RKO (cell line): ENCODE measurements at places on chromosomes 12 and 14.

DNA sequence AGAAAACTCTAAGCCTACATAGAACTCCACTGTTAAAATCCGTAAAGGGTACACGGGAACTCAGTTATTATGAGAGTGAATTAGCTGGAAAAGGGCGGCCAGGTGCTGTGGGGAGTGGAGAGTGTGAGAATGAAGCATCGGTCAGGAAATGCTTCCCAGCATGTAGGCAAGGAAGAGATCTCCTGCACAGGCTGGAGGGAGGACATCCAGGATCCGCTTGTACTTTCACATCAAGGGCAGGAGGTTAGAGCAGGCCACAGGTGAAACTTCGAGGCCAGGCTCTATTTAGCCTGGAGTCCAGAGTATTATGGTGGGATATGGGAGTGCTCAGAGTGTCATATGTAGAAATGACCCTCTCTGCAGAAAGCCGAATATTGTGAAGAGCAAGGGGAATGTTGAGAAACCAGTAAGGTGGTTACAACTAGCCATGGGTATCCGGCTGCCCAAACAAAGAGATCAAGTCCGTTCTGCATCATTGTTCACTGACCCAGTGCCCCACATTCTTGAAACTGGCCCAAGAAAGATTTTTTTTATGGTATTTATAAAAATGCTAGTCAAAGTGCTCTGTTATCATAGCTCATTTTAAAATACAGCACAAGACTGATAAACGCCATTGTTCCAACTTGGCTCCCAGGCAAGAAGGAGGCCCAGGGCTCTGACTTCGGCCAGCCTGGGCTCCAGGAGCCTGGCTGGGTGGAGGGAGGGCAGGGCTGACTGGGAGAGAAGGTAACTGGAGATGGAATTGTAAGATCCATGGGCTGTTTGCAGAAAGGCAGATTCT, 79.4 kb upstream of the HIF1A start:
- DNase-seq: no peak

GRCh38 chr12:7302266-7302986, 1.4 kb upstream of the ACSM4 start:
- no peak for DNase-seq

DNA sequence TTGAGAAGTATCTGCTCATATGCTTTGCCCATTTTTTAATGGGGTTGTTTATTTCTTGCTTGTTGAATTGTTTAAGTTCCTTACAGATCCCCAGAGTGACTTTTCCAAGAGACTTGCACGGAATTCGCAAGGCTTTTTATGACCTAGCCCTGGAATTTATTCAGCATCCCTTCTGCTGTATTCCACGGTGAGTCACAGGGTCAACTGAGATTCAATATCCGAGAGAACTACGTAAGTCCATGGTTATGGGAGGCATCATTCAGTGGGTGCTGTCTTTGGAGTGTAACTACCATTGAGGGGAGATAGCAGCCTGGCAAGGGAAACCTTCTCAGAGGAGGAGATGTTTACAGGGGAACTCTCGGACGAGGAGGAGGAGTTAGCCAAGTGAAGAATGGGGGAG, 20.9 kb upstream of the GPRC5A start:
- no peak for DNase-seq

GRCh38 chr12:114238808-114239207, 167.1 kb downstream of the TBX5 start:
- DNase-seq: no peak

DNA sequence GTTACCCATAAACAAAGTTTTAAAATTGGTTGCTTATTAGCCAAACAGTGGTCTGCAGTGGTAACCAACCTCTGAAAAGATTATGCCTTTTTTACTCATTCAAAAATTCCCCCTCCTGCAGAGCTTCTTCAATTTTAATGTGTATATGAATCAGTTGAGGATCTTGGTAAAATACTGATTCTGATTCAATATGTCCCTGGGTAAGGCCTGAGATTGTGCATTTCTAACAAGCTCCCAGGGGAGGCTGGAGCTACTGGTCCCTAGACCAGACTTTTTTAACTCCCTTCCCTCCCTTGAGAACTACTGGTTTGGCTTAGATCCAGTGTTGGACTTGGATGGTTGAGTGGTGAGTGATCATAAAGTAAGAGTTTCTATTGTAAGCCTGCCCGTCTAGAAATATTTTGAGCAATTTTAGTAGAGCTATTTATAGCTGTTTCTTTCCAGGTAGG, 90.2 kb downstream of the FUT8 start:
- peak; percentile 18 for DNase-seq

DNA sequence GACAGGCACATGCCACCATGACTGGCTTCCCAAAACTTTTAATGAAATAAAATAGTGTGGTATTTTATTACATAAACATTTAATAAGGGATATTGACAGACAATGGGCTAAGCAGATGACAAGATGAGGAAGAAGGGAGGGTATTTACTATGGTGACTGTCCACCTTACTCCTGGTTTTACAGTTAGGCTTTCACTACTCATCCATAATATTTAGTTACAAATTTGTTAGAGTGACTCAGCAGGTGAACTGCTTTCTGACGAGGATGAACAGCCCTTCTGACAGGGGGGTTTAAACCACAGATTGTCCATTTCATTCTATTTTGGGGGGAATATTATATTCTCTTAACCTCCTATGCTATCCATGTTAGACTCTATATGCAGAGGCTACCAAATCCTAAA, 3.6 kb upstream of the PALS1 start:
- no peak for DNase-seq

- no peak for DNase-seq
These were observed 246.3 kb downstream of the RGS6 start for GRCh38 chr14:72178517-72178916.

- no peak for DNase-seq
These were observed 64.5 kb downstream of the ANKRD9 start for GRCh38 chr14:102445066-102445465.

DNA sequence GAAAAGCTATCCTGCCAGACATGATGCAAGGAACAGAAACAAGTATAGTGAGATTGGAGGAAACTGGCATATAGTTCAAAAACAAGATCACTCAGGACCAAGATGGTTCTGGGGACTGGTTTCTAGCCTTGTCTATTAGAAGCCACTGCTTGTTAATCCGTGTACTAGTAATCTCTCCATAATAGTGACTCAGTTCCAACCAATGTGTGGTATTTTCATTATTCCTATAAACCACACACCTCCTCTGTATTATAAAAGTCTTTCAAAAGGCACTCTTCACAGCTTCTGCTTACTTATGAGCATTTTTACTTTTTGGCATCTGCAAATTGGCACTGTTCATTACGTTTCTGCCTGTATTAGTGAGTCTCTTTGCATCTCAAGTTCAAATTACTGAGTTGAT, 140.3 kb downstream of the SLC6A15 start:
- no peak for DNase-seq

- no peak for DNase-seq
These were observed 39.6 kb downstream of the CCDC85C start for GRCh38 chr14:99564256-99564925.

DNA sequence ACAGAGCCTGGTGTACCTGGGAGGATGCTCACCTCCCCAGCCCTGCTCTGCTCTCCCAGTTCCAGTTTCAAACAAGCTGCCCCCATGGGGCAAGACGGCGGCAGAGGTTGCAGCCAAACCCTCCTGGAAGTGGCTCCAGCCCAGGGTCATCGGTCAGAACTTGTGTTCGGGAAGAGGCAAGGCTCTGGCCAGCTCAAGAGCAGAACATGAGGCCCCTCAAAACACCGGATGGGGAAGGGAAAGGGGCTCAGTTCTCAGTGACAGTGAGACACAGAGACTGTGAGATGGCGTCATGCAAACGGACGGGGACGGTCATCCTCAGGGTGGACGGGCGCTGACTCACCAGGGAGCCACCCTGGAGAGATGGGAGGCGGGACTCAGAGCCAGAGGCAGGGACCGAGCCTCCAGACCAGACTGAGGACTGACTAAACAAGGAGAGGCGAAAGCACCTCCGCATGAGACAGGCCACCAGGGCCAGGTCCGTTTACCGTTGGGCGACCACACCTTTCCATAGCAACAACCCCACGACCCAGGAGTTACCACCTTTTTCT, 63.9 kb upstream of the GALNT9 start:
- no peak for DNase-seq

DNA sequence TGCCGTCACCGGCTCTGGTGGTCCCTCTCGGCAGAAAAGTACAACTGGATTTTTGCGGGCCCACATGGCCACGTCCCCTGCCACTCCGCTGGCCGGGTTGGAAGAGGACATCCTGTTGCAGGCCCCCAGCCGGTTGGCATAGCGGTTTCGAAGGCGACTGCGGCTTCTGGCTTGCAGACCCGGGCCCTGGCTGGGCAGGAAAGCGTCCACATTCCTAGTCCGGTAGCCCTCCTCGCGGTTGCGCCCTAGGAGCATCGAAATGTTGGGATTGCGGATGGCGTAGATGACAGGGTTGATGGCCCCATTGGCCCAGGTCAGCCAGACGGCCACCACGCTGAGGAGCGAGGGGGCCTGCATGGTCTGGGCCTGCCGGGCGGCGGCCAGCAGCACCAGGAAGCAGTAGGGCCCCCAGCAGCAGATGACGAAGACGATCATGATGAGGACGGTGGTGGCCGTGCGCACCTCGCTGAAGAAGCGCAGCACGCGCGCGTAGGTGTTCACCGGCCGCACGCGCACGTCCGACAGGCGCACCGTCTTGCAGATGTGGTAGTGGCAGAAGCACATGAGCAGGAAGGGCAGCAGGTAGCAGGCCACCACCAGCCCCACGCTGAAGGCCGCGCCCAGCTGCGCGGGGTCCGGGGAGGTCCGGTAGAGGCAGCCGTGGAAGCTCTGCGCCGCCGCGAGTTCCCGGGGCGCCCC, 1.2 kb downstream of the GPR135 start:
- DNase-seq: no peak

- DNase-seq: no peak
These were observed at the start of gene CFAP73 for GRCh38 chr12:113149361-113150150. Gene CFAP73 (plus strand): TSS chr12:113149724. CDS start chr12:113149858, 134 bp downstream.

DNA sequence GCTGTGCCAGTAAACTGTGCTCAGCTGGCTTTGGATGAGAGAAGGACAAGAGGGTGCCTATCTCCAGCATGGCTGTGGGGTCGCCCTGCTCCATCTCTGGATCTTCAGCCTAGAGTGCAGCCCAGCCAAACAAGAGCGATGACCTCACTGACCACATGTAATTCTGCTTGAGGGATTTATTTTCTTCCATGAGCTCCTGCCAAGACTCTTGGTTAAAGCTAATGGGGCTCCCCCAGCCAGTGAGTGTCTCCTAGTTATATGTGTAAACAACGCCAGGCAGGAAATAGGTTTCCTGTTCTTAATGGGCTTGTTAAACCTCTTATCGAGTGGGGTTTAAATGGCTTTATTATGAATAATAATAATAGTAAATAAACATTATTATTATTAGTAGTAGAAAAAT, 397.2 kb downstream of the NRXN3 start:
- DNase-seq: no peak

GRCh38 chr14:100746326-100746725, 19.6 kb downstream of the DLK1 start:
- no peak for DNase-seq

DNA sequence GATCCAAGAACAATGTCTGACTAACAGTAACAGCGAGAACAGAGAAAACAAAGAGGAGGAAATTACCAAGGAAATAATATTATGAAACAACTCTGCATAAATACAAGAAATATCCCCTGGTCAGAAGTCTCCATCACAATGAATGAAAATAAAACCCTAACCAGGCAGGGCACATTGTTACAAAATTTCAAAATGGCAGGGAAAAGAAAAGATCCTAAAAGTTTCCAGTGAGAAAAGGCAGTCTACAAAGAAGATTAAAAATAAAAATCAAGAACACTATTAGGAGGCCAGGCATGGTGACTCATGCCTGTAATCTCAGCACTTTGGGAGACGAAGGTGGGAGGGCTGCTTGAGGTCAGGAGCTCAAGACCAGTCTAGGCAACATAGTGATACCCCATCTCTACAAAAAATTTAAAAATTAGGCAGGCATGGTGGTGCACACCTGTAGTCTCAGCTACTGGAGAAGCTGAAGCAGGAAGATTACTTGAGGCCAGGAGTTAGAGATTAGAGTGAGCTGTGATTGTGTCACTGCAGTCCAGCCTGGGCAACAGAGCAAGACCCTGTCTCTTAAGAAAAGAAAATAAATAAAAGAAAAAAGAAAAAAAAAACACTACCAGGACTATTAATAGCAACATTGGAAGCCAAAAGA, 47.8 kb downstream of the FERMT2 start:
- DNase-seq: no peak

DNA sequence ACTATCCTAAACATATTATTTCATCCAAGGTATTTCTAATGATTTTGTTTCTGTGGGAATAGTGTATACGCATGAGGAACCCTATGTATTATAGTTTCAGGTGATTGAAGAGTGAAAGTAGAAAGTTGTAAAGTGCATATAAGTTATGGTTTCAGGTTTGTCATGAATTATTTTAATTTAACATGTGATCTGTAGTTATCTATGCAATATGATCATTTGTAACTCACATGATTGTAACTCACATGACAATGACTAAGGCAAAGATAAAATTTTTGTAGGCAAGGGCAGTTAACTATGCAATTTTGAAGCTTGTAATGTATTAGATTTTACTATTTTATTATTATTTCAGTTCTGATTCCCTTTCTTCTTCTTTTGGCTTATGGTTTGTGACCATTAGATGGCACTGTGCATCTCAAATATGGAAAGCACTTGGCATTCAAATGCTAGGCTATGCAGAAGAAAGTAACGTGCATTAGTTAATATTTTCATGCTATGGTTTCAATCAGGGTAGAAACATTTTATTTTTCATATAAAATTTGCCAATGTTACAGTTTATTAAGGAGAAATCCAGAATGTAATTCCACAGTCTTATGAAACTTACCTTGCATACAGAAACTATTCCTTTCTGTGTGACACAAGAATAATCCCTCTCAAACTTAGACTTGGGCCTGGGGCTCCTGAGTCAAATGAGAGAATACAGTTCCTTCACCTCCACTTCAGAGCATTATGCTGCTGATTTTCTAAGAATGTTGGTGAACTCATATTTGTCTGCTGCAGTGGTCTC, 15.8 kb upstream of the TMEM30B start:
- DNase-seq: peak; percentile 56
